Stimulated activated CD8-positive, alpha-beta memory T cell treated with anti-CD3 and anti-CD28 coated beads, Interleukin-4, amount 100 ng/mL, for 1 hour (primary cell): ENCODE measurements at places on chromosomes 4 and X.

DNA sequence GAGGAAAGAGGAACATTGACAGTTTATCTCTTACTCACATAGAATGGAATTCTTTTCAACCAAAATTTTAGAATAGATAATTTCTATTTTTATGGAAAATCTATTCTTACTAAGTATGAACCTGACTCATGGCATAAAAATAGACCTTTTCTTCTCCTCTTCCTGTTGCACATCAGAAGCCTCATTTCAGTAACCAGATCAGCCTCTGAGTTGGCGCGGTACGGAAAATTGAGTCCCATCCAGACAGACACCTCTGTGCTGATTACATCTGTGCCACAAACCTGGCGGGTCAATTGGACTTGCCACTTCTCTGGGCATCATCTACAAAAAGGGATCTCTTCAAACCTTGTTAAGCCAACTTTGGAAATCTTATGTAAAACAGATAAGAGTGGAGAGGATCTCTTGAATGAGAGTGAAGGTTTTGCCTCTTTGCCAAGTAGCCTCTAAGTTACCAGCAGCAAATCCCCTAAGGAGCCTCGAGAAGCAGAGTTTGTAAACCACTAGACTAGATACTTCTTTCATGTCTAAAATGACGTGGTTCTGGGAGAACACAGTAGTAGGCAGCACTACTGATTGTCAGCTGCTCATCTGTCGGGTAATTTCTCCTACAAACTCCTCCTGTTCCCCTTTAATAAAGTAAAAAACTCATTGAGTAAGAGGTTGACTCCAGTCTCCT, 37.4 kb downstream of the TENM3 start:
- no peak for DNase-seq

DNA sequence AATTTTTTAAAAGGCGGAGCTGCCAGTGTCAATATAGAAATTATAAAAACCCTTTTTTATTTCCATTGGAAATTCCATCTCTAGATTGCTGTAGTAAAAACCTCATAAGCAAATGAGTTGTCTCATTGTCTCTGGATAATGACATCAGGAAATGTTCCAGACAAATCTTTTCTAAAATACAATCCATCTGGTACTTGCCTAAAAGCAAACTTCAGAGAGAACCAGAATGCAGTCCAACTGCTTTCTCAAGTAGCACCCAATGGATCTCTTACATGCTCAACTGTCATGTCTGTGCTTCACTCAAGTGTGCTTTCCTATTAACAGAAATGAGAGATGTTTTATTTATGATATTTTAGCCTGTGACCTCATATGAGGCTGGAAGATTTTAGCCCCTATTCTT, 399.6 kb upstream of the NDST3 start:
- DNase-seq: no peak

- DNase-seq: no peak
These were observed 63.5 kb upstream of the PJA1 start for GRCh38 chrX:69228732-69229131.

DNA sequence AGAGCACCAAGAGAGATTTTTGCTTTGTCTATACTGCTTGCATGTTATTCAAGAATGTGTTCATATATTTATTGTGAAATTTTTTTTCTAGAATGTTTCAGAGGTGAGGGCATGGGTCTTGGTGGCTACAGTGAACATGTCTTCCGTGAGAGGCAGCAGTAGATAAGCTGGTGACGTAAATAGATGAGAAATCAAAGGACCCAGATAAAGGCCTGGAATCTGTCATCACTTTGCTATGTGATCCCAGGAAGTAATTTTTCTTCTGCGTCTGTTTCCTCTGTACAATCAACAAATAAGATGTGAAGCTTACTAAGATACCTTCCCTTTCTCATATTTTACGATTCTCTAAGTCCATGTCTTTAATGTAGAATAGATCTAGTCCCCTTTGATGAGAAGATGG, 129.1 kb downstream of the COL4A6 start:
- no peak for DNase-seq

GRCh38 chr4:146787731-146788130, 149.0 kb downstream of the POU4F2 start:
- DNase-seq: no peak

GRCh38 chr4:18973296-18973695, 951.7 kb upstream of the LCORL start:
- no peak for DNase-seq

DNA sequence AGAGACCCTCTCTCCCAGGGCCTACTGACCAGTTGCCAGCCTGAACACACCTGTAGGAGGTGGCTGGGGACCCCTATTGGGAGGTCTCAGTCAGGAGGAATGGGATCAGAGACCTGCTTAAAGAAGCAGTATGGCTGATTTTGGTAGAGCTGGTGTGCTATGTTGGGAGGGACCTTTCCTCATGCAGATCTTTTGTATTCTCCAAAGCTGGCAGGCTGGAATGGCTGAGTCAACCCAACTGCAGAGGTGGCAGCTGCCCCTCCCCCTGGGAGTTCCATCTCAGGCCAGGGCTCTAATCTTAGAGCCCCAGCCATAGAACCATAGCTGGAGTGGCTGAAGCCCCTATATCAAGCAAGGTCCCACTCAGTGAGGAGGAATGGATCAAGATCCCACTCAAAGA, 279.3 kb upstream of the BMP3 start:
- DNase-seq: no peak

GRCh38 chr4:35771571-35771970, 472.7 kb downstream of the ARAP2 start:
- no peak for DNase-seq

DNA sequence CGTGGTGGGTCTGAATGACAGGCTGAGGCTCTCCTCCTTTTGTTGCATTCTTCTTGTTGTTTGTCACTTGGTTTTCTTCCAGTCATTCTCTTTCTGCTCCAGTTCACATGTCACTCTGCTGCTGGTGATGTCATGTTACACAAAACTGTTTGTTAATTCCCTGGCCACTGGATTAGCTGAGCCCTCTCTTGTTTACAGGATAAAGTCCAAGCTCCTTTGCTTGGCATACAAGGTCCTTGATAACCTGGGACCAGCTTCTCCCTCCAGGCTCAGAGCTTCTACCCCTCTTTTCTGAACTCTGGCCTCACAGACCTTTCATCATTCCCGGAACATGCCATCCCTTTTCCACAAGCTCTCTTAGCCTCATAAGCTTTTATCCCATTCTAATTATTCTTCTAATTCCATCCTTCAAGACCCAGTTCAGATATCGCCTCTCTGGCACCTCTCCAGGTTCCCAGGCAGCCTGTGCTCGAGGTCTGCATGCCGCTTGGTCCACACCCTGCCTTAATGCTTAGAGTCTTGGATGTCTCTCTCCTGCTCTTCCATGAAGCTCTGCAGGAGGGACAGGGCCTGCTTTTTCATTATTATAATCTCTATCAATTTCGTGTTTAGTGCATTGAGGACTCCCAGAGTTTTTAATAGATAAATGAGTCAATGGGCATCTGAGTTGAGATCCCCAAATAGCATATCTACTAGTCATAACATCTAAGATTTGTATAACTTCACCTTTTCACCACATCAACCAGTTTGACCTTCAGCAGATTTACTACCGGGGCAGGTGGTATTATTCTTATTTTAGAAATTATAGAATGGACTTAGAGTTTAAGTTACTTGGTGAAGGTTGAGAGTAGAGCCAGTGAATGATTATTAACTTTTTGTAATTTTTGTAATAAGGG, 98.7 kb downstream of the TMEM131L start:
- DNase-seq: no peak

- no peak for DNase-seq
These were observed 14.7 kb downstream of the SORCS2 start for GRCh38 chr4:7206911-7207567.

- DNase-seq: no peak
These were observed 5.2 kb downstream of the APLN start for GRCh38 chrX:129649268-129650182.

DNA sequence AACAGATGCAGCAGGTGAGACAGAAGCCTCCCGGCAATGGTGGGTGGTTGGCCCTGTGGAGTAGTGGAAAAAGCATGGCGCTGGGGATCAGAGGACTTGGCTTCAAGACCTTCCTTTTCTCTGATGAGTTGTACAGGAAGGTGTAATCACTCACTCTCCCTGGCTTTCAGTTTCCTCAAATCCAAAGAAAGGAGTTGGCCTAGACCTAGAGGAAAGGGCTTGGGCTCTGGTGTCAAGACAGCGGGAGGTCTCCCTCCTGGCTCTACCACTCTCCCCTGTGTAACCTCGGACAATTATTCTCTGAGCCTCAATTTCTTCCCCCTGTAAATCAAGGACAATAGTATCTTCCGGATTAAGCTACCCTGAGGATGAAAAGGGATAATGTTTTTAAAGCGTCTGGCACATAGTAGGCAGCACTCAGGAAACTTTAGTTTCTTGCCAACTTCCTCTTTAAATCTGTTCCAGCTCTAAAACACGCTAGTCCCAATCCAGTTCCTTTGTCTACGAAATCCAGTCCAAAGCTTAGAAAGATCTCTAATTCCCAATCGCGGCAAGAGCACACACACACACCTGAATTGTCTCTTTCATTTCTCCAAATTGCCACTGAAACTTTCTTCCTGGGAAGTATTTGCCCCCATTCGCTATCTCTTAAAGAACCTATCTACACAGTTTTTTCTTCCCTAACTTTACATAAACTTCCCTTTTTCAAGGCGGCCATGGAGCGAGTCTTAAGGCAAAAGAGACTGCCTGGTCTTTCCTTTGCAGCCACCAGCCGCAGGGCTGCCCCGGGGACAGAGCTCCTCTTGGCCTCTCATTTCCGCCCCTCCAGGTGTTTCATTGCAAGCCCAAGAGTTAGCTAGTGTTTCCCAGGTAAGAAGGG, 29.9 kb upstream of the GPC4 start:
- no peak for DNase-seq
